ENCODE measurements at places on chromosomes 6 and 20.

DNA sequence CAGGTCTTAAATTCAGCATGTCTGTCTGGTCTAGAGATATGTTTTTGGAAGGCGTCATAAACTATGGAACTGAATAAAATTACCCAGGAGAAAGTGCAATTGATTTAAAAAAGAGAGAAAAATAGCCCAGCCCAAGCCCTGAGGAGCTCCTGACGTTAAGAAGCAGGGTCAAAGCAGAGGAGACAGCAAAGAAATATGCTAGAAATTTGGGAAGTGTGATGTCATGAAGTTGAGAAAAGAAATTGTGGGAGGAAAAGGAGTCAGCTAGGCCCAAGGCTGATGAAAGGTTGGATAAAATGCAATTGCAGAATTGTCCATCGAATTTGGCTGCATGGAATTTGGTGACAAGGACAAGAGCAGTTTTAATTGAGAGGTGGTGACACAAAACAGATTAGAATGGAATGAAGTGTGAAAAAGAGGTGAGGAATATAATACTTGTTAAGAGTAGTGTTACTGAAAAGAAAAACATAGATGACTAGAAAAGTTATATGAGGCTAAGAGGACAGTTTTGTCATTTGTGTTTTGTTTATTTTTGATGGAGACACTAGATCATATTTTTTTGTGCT, 381.6 kb downstream of the LAMA2 start:
- no peaks in the 10 kb centered on the region for H3K4me1 ChIP-seq
- DNase-seq: no peak
- H3K36me3 ChIP-seq: no peaks in the 10 kb centered on the region
- no peak overlapping the region for H3K27ac ChIP-seq
- no peak overlapping the region for H3K4me3 ChIP-seq

DNA sequence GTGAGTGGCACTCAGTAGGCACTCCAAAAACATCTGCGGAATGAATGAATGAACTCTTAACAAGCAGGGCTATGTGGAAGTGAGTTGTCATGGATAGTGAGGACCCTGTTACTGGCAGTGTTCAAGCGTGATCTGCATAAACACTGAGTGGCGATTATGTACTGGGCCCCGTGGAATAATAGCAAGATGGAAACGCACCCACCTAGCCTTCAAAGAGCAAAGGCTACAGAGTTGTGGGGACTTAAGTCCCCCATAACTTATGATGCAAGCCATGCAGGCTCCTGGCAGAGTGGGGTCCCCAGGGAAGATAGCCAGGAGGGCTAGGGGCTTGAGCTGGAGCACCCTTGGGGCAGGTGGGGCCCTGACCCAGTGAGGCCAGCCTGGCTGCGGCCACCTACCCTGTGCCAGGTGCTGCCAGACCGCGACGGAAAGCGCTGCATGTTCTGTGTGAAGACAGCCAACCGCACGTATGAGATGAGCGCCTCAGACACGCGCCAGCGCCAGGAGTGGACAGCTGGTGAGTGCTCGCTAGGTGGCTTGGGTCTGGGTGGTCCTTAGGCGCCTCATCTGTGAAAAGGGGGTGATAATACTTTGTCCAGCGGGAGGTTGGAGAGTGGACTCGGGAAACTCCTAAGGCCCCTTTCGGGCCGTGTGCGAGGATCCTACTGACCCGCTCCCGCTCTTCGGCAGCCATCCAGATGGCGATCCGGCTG, 20.0 kb downstream of the DEF6 start:
- DNase-seq: no peak
- H3K4me3 ChIP-seq: no peak overlapping the region
- H3K36me3 ChIP-seq: peaks cover 72% of the 10 kb centered on the region
- peak overlapping the region; percentile 2 for H3K27ac ChIP-seq

- H3K36me3 ChIP-seq: no peaks in the 10 kb centered on the region
- peaks cover 18% of the 10 kb centered on the region for H3K27me3 ChIP-seq
- DNase-seq: no peak
- peaks cover 14% of the 10 kb centered on the region for H3K4me1 ChIP-seq
Observed at GRCh38 chr6:36306375-36306774, 30.3 kb downstream of the BNIP5 start.

DNA sequence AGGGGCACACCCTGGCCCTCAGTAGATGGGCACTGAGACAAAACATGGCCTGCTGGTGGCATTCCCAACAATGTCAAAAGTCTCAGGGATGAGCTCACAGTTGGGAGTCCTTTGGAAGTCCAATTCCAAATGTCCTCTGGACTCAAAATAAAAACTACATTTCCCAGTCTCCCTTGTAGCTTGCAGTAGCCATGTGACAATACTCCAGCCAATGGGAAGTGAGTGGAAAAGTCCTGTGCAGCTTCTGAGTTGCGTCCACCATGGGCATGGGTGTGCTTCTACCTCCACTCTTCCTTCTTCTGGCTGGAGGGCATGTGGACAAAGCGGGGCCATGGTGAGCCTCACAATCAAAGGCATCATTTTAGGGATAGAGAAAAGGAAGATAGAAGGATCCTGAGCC, 5.8 kb upstream of the ADAM33 start:
- no peak overlapping the region for H3K27ac ChIP-seq
- H3K4me1 ChIP-seq: no peaks in the 10 kb centered on the region
- no peaks in the 10 kb centered on the region for H3K36me3 ChIP-seq
- H3K4me3 ChIP-seq: no peak overlapping the region
- DNase-seq: no peak
- peaks cover 25% of the 10 kb centered on the region for H3K27me3 ChIP-seq

- H3K36me3 ChIP-seq: no peaks in the 10 kb centered on the region
- H3K27me3 ChIP-seq: peaks cover 3% of the 10 kb centered on the region
Observed at GRCh38 chr6:167442796-167443680, 118.2 kb downstream of the TTLL2 start.

DNA sequence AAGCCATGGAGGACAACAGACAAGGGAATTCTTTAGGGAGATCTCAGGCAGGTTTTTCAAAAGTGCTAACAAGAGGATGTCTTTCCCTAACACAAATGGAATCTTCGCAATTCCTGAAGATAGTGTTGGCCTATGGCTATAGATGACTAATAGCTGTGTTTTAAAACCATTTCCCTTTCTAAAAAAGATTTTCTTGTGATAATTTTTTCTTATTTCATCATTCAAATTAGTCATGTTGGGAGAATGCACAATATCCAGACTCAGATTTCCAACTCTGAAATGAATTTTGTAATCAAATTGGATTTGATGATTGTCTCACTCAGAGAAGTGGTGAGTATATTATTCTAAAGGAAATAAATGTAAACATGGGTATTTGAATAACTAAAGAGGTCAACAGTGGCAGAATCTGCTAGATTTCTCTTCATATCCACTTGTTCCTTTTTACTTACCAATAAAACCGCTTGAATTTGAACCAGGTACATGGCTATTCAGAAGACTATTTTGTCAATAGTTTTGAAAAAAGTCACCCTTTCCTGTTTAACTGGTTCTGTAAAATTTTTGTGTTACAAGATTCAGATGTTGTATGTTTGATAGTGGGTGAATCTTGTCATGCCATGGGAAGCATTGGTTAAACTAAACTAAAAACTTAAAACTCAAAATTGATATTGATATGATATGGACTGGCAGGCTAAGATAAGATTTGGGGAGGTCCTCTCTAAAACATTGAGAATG, 1223.7 kb upstream of the EYS start:
- no peak overlapping the region for H3K27ac ChIP-seq
- H3K27me3 ChIP-seq: no peaks in the 10 kb centered on the region
- H3K4me1 ChIP-seq: no peaks in the 10 kb centered on the region

GRCh38 chr20:22619806-22620205, 35.4 kb upstream of the FOXA2 start:
- H3K27ac ChIP-seq: no peak overlapping the region
- H3K4me1 ChIP-seq: no peaks in the 10 kb centered on the region
- no peak overlapping the region for H3K4me3 ChIP-seq
- no peaks in the 10 kb centered on the region for H3K36me3 ChIP-seq
- no peaks in the 10 kb centered on the region for H3K27me3 ChIP-seq

GRCh38 chr20:32433311-32434021, 75.3 kb downstream of the ASXL1 start:
- H3K27me3 ChIP-seq: no peaks in the 10 kb centered on the region
- H3K27ac ChIP-seq: no peak overlapping the region
- peaks cover 3% of the 10 kb centered on the region for H3K4me1 ChIP-seq
- no peak overlapping the region for H3K4me3 ChIP-seq

DNA sequence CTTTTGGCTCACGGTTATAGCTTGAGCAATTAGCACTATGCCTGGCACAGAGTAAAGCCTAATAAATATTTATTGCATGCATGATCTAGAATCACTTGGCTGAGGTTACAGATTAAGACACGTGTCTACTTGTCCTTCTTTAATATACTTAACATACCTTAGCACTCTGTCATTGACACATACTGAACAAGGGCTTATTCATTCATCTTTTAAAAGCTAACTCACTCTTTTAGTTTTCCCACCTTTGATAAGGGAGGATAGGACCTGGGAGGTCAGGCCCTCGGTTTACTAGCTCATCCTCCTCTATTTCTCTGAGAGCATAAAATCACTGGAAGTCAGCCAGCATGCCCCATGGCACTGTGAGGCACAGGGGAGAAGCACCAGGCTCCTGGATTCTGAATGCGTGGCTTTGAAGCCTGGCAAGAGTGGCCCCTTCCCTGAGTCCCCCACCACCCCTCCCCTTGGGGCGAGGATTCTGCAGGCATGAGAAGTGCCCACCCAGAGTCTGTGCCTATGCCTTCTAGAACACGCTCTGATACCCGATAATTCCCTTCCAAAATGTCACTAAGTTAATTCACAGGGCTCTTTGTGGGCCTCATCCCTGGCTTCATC, 11.2 kb downstream of the ZCCHC3 start:
- H3K36me3 ChIP-seq: no peaks in the 10 kb centered on the region
- no peak overlapping the region for H3K4me3 ChIP-seq
- peaks cover 3% of the 10 kb centered on the region for H3K27me3 ChIP-seq
- peaks cover 20% of the 10 kb centered on the region for H3K4me1 ChIP-seq
- H3K27ac ChIP-seq: no peak overlapping the region
- DNase-seq: no peak

DNA sequence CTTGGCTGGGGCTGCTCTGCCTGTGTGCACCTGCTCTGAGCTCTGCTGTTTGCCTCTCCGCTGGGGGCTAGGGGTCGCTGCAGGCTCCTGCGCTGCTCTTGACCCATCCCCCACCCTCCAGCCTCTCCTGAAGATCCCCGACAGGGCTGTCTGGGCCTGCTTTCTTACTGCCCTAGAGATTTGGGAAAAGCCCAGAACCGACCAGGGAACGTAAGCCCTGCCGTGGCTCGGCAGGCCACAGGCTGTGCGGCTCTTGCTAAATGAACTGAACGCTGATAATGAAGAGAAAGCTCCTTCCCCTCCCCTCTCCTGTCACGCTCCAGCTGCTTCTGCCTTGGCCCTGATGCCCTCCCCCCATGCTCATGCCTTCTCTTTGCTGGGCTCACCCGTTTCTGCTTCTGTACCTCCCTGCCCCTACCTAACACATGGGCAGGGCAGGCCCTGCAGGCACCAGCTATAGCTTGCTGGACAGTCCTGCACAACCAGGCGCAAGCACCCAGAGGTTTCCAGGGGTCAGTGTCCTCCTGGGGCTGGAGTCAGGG, 32.0 kb upstream of the PCMTD2 start:
- no peak for DNase-seq
- H3K27me3 ChIP-seq: peaks cover 2% of the 10 kb centered on the region
- H3K36me3 ChIP-seq: no peaks in the 10 kb centered on the region
- H3K27ac ChIP-seq: no peak overlapping the region

GRCh38 chr6:136225496-136225895, 24.6 kb downstream of the MTFR2 start:
- H3K4me1 ChIP-seq: peaks cover 22% of the 10 kb centered on the region
- no peaks in the 10 kb centered on the region for H3K27me3 ChIP-seq
- DNase-seq: no peak
- peaks cover 11% of the 10 kb centered on the region for H3K36me3 ChIP-seq
- H3K4me3 ChIP-seq: no peak overlapping the region

GRCh38 chr6:137323860-137324259, 104.7 kb upstream of the IFNGR1 start:
- no peak overlapping the region for H3K4me3 ChIP-seq
- H3K4me1 ChIP-seq: peaks cover 5% of the 10 kb centered on the region
- no peaks in the 10 kb centered on the region for H3K36me3 ChIP-seq
- DNase-seq: no peak
- H3K27ac ChIP-seq: no peak overlapping the region

Measured in activated T-helper 1 cell treated with anti-CD3 and anti-CD28 coated beads, Interleukin-12 subunit alpha, Interleukin-12 subunit beta, Interleukin-2, Interleukin-4 antibody, amounts not matched to agents 30 ng/mL and 10 ng/mL and 1 ng/mL, durations not matched to agents 14 hours and 24 hours and 36 hours (primary cell).